Activated CD4-positive, alpha-beta T cell treated with anti-CD3 and anti-CD28 coated beads, Interleukin-2, amount 50 U/mL, for 24 hours (primary cell): ENCODE measurements at places on chromosomes 6 and 20.

GRCh38 chr20:23278172-23278571, 72.4 kb upstream of the NXT1 start:
- DNase-seq, result no peak

DNA sequence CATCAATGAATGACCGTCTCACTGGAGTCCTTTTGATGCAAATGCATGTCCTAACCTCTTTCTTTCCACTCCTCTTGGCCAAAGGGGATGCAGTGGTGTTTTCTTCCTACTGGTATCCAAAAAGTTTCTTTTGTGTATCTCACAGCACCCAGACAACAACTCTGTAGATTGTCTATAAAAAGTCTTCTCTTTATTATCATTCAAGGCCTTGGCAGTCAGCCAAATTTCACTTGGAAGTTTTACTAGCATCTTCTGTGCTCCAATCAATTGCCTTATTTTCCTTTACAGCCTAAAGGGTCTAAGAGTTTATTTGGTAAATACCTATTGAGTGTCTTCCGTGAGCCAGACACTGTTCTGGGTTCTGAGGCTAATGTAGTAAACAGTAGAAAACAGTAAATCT, 150.2 kb upstream of the RNF217 start:
- DNase-seq, result no peak

DNA sequence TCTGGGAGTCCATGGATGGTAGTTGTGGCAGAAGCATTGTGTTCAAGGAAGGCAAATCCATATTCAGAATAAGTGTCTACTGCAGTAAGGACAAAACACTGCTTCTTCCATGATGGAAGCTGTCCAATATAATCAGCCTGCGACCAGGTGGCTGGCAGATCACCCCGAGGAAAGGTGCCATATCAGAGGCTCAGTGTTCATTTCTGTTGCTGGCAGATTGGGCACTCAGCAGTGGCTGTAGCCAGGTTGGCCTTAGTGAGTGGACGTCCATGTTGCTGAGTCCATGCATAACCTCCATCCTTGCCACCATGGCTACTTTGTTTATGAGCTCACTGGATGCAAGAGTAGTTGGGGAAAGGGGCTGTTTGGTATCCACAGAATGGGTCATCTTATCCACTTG, 130.2 kb downstream of the SGK1 start:
- no peak for DNase-seq

- no peak for DNase-seq
Measured at GRCh38 chr6:32224696-32225095, 829 bp upstream of the NOTCH4 start.

DNA sequence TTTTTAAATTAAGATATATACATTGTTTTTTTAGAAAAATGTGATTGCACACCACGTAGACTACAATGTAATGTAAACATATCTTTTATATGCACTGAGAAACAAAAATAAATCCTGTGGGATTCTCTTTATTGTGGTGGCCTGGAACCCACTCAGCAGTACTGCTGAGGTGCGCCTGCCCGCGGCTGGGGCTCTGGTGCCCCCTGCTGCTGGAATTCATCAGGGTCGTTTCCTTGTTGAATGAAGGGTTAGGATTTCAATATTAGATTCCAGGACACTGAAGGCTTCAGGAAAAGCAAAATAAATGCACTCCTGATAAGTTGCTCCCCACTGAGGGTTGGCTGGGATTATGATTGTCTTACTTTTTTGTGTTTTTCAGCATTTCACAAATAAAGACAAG, 175.8 kb upstream of the GGTLC1 start:
- DNase-seq, result no peak

GRCh38 chr6:34243901-34244884, 4.6 kb downstream of the SMIM29 start:
- peak; percentile 68 for DNase-seq

DNA sequence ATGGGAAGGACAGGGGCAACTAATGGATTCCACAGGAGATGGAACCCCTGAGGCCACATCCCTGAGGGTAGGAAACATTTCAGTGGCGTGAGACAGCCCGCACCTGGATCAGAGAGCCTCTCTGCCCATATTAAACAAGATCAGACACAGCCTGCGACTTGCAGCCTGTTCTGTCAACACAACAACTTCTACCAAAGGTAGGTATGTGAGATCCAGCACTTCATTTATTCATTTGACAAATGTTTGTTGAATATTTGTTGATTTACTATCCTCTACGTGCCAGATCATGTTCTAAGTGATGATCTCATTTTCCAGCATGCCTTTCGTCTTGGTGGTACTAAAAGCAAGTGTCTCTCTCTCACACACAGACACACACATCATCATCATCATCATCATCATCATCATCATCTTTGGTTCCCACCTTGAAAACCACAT, 43.2 kb upstream of the NT5E start:
- DNase-seq, result no peak

GRCh38 chr6:75275067-75275466, 9.5 kb downstream of the TMEM30A start:
- DNase-seq, result no peak

DNA sequence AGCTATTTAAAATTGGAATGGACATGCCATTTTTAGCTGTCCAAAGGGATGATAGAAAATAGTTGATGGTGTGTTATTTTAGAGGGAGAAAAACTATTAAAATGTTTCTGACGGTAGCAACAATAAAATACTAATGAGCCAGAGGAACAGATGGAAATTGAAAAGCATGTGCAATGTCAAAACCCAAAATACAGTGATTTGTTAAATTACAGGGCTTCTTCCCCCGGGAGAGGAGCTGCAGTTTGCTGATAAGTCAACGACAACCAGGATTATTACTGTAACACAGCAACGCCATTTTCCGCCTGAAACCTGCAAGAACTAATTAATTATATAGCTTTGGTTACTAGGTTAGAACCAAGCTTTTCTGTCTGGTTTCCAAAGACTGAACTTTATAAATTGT, 179.6 kb upstream of the SPTLC3 start:
- DNase-seq, result no peak

- DNase-seq, result no peak
Measured at GRCh38 chr6:130610303-130610702, 216.9 kb upstream of the SMLR1 start.

GRCh38 chr20:13382786-13383185, 161.7 kb downstream of the ISM1 start:
- DNase-seq, result no peak

DNA sequence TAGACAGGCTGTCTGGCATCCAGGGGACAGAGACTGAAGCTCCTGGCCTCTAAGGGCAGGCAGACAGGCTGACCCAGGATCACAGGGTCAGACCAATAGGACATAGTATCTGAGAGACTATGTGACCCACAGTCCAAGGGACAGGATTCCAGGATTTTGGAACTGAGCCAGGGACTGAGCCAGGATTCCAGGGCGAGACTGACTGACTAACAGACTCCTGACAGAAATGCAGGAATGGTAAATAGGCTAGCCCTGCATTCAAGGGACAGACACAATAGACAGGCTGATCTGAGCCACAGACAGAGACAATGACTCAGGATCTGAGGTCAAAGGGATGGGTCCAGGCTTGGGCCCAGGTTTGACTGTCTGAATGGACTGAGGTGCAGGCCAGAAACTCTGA, 19.8 kb downstream of the XKR7 start:
- no peak for DNase-seq

DNA sequence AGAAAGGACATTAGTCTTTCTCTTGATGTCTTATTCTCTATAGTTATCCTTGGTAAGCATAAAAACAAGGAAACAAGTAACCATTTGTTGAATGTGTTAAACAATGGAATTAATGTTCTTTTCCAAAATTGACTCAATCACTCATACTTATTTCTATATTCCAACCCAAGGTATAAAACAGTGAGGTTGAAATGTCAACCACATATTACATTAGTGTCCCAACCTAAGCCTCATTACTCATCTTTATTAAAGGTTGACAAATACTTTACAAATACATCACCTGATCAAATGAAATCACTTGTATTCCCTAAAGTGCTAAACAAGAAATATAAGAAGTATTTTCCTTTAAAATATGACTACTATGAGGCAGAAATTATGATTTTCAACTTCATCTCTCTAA, 100.5 kb downstream of the ASCC3 start:
- DNase-seq, result no peak

DNA sequence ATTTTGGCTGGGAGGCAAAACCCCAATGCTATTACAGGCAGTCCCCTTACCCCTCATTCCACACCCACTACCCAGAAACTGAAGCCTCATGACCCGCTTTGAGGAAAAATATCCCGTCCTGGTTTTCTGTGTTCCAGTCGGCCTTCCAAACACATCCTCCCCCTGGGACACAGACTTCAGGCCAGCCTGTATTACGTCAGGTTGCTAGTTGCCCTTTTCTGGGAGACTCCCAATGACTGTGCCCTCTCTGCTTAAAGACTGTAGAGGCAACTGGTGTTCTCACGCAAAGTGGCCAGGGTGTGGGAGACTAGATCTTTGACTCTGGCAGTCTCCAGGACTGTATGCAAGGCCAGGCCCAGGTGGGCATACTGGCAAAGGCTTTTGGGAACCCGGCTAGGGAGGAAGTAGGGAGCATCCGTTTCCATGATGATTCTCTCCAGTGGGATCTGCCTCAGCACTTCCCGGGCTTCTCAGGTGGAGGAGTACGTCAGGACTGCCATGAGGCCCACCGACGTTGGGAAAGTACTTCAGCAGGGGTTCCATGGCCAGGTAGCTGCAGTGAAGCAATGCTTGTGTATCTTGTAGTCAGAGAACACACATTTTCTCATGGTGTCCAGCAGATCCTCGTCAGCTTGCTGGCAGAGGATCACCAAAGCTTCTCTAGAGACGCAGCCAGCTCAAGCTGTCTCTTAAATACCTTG, 34.9 kb downstream of the DYNLT1 start:
- DNase-seq, result no peak

DNA sequence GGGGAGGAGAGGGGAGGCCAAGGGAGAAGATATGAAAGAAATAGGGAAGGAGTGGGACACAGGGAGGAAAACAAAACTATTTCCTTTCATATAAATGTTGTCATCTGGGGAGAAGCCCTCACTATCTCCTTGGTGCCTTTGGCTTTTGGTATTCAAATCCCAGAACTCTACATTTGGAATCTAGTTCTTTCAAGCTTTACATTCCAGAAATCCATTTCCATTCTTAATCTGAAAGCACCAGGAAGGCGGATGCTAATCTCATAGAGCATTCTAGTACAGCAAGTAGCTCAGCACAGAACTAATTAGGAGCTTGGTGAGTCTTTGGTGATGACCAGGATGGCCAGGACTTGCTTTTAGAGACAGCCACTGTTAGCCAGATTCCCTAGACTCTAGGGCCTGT, 177.9 kb downstream of the KIF16B start:
- no peak for DNase-seq

DNA sequence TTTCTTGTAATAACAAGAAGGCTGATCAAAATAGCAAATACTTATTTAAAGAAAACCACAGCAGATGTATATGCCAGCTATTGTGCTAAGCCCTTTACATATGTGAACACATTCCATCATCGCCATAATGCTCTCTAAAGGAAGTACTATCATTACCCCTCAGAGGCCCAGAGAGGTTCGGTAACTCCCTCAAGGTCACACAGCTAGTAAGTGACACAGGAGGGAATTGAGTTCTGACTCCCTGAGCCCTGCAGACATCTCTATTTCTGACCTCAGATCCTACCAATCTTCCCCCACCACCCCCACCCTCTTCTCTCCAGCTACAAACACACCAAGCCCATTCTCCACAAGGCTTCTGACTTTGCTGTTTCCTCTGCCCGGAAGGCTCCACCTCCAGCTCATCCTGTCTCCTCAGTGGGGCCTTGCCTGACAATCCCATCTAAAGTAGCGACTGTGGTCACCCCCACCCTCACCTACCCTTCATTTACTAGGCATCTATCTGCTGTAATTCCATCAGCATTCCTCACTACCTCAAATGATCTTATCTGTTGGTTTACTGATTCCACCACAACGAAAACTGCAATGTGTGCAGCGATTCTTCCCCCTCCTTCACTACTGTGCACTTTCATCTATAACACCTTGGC, 234.5 kb downstream of the LRFN2 start:
- no peak for DNase-seq

- no peak for DNase-seq
Measured at GRCh38 chr20:52496191-52496590, 304.6 kb upstream of the ZFP64 start.

DNA sequence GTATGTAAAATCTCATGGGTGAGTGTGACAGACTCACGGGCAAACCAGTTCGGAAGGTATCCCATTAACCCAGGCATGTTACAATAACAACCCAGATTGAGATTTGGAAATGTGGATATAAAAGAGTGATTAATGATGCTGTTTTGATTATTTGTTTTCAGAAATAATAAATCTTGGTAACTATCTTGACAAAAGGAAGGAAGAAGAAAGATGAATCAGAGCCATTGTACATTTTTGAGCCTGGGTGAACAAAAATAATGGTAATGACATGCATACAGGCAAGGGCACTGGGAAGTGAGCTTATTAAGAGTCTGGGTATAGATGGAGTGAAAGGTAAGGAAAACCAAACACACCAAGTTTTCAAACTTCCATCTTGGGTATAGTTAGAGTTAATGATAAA, 862.0 kb downstream of the PHF3 start:
- DNase-seq, result no peak

DNA sequence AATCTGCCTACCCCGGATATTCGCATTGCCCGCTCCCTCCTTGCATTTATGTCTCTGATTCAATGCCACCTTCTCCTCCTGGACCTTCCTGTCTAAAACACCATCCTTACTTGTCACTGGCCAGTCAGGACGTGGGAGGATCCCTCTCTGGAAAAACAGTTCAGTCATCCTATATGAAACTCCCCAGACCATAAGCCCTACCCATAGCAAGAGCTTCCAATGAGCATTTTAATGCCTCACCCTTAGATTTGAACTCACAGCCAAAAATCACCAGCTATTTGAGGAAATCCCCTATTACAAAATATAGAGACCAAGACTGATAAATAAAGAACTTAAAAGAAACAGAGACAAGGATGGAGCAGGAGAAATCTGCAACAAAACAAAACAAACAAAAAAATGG, 86.4 kb downstream of the SHLD1 start:
- DNase-seq, result no peak

DNA sequence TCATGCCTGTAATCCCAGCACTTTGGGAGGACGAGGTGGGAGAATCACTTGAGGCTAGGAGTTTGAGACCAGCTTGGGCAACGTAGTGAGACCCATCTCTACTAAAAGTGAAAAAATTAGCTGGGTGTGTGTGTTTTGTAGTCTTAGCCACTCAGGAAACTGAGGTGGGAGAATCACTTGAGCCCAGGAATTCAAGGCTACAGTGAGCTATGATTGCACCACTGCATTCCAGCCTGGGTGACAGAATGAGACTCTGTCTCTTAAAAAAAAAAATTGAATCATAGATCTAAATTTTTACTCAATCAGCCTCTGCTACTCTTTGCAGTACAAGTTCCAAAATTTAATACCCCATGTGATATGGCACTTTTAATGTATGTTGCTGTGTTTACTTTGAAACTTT, 121.6 kb downstream of the ARMC2 start:
- no peak for DNase-seq

GRCh38 chr20:38805958-38806854, 709 bp downstream of the PPP1R16B start:
- DNase-seq, result no peak

- DNase-seq, result no peak
Measured at GRCh38 chr6:74971633-74972032, 234.2 kb downstream of the COL12A1 start.
